Jurkat, Clone E6-1 (cell line): ENCODE measurements at places on chromosomes 3 and 15.

DNA sequence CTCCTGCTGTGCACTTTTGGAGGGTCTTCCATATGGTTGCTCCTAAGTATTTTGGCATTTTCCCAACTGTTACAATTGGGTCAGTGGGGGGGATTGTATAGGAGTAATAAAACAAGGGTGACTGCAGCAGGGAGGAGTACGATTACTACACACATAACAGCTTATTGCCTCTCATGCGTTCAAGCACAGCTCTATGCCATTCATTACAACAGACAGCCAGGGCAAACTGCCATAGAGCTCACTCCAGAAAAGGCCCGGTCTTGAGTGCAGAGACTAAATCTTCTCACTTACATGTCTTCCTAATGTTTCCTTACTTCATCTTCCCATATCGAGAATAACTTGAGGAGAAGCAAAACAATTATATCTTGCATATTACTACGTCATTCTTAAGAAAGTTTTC, 1.4 kb upstream of the CHMP2B start:
- no peak for DNase-seq

- DNase-seq, result no peak
Observed at GRCh38 chr3:97810779-97811390, 10.9 kb upstream of the CRYBG3 start.

DNA sequence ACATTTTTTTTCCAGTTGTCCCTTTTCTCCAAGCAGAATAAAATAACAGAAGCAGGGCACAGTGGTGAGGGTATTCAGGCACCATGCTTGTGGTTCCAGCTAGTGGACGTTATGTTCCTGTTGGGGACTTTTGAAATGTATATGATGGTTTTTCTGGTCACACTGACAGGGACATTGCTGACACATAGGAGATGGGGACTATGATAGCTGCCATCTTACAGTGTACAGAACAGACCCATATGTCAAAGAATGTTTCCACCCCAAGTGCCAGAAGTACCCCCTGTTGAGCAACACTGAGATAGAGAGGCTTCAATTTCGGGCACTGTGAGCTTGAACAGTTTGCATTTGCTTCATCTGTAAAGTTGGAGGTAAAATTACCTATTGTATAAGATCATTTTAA, 38.6 kb downstream of the MCTP2 start:
- DNase-seq, result no peak

- no peak for DNase-seq
Observed at GRCh38 chr3:11640009-11640673, 3.6 kb downstream of the VGLL4 start.

GRCh38 chr15:69096196-69096595, 64.2 kb upstream of the GLCE start:
- DNase-seq, result no peak

- DNase-seq, result no peak
Observed at GRCh38 chr3:73681198-73681597, 56.5 kb upstream of the PDZRN3 start.

- DNase-seq, result no peak
Observed at GRCh38 chr3:109071350-109072142, 46.4 kb downstream of the MORC1 start.

DNA sequence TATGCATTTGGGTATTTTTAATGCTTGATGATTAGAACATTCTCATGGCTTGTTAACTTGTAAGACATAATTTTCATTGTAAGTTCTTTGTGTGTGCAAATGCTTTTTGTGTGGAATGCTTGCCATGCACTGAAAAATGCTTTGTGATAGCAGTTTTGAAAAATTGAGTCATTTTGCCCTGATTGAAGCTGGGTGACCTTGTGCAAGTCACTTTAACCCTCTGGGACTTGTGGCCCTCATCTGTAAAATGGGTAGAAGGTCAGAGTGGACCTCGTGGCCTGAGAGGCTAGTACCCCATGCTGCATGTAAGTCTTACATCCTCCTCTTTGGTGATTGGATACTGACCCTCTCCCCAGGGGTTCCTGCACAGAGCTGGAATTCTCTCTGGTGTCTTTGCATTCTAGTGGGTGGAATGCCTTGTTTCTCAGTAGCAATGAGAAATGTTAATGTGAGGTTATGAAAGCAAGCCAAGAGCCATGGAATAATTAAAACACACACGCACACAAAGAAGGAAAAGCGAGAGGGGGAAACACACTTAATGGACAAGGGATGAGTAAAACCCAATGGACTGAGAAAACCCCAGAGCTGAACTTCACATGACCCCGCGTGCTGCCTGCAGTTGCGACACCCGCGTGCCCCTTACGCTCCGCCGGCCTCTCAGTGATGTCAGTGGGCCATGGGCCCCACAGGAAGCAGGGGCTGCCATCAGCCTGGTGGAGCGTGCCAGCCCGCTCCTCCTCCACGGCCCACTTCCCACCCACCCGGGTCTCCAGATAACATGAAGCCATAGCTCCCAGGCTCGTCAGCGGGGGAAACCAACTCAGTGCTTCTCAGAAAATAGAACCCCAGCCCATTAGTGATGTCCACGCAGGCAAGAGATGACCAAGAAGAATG, 44.0 kb downstream of the SMAD3 start:
- DNase-seq, result no peak

DNA sequence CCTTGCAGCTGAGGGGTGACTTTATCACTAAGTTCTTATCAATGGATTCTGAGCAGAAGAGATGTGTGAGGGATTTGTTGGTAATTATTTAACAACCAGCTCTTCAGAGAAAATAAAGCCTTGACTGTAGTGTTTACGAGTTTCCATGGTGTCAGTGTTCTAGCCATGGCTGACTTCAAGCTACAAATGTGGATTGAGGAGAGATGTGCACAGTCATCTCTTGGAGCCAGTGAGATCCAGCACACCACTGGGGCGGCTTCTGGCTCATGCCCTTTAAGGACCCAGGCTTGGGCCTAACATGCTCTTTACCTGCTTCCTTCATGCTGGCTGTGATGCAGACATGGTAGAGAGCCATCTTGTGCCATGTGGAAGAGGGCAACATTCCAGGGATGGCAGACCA, 145.6 kb upstream of the MRPS22 start:
- DNase-seq, result no peak

- peak; percentile 73 for DNase-seq
Observed at GRCh38 chr3:141933421-141934300, 57.2 kb downstream of the ATP1B3 start.

GRCh38 chr3:156981005-156981404, 154.9 kb downstream of the LEKR1 start:
- DNase-seq, result no peak

- peak; percentile 61 for DNase-seq
Observed at GRCh38 chr15:55526559-55527036, 18.6 kb upstream of the DNAAF4 start.

DNA sequence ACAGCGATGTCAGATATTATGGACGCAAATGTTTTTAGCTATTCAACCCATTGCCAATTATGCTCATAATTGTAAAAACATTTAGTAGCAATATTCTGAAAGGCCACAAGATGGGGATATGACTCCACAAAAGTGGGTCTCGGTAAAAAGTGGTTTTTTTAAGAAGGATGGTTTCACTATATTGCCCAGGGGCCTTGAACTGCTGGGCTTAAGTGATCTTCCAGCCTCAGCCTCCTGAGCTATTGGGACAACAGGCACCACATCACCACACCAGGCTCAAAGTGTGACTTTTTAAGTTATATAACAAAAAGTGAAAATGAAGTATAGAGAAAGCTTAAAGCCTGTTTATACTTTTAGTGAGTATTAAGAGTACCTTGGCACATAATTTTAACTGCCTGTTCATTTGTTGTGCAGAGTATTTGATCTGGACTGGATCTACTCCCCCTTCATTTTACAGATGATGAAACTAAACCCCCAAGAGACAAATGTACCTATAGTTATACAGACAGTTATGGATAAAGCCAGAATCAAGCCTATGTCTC, 9.4 kb downstream of the NAA50 start:
- DNase-seq, result peak; percentile 63

GRCh38 chr3:193418576-193419373, 40.2 kb upstream of the ATP13A5 start:
- no peak for DNase-seq

DNA sequence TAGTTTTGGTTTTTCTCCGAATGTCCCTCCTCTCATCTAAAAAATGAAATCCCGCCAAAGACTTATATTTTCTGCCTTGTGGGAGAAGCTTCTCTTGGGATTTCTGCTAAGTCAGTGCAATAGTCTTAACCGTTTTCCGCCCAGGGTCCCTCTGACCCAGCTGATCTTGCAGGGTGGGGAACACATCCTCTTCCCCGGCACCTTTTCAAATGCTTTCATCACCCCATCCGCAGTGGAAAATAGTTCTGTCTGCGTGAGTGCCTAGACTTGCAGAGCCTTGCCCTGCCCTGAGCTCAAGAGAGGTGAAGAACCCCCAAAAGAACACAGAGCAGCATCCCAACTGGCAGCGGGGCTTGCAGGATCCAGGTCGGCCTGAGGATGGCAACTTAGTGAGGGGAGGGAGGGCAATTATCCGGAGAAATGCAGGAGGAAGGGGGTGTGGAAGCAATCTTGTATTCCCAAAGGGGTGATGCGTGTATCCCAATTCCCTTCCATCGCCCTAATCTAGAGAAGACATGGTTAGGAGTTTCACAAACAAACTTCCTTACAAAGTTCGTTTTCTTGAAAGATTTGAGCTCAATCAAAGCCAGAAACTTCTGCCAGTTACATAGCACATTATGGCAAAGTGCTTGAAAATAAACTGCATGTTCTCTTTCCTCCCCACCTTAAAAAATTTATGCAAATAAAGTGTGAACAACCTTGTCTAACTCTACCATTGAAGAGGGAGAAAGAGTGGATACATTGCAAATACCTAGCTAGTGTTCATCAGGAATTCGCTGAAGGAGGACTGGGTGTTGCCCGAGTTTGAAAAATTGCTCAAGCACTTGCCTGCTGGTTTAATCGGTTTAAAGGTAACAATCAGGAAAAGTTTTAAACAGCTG, 79.9 kb downstream of the NR2F2 start:
- no peak for DNase-seq

DNA sequence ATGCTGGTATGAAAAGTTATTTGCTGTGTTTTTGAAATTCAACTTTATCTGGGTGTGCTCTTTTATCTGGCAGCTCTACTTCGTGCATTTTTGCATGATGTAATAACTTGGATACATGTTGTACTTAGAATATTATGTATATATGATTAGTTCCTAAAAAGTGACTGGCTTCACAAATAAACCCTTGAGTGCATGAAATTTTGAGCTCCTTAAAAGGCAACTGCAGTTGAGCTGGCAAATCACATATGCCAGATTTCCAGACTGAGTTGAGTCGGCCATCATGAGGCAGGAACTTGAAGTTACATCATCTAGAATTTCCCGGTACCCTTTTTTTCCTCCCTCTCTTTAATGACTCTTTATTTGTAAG, 162.5 kb downstream of the FNDC3B start:
- DNase-seq, result no peak

GRCh38 chr3:43583481-43583880, 38.3 kb downstream of the ANO10 start:
- no peak for DNase-seq

DNA sequence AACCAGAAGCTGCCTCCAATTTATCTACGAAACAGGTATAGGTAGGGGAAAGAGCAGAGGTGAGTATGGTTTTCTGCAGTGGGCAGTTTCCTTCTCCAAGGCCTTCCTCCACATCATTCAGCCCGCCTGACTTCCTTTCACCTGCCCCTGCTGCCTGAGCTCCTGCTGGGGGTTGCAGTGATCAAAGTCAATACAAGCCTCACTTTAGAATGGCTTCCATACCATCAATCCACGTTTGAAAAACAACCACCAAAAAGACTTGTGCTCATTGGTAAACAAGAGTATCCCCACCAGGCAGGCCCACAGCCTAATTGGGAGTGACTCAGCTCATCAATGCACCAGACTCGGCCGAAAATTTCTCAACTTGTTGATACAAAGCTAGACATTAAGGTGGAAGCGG, 159.9 kb downstream of the MAGI1 start:
- DNase-seq, result no peak

GRCh38 chr3:187305881-187306280, 14.3 kb upstream of the MASP1 start:
- DNase-seq, result no peak

GRCh38 chr3:126922466-126922865, 60.4 kb upstream of the PLXNA1 start:
- no peak for DNase-seq

GRCh38 chr15:25501828-25502446, 63.1 kb upstream of the UBE3A start:
- DNase-seq, result peak; percentile 60

GRCh38 chr3:111944372-111944771, 34.5 kb upstream of the ABHD10 start:
- DNase-seq, result no peak

DNA sequence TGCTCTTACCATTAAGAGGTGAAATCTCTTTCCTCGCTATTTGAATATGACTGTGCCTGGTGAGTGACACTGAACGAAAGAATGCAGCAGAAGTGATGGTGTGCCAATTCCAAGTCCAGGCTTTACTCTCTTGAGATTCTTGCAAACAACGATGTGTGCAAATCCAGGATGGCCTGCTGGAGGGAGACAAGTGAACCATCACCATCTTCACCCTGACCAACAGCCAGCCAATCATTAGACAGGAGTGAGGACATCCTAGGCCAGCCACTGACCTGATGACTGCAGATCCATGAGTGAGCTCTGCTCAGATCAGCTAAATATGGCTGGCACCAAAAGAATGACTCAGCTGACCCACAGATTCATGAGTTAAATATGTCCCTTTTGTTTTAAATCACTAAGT, 878.0 kb downstream of the PDCD6IP start:
- DNase-seq, result no peak

DNA sequence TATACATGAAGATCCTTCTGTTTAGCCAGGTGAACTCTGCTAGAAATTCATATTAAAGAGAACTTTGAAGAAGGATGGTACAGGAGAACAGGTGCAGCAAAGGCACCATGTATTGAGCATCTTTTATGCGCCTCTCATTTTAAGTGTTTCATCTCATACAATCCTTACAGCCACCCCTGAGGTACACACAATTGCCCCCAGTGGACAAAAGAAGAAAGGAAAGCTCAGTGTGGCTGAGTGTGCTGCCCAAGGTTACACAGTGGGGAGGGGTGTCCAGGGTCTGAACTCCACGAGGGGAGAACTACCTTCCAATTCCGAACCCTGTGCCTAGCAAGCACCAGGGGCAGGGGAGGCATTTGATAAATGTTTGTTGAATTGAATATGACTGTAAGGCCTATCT, 98.6 kb downstream of the MECOM start:
- no peak for DNase-seq

- DNase-seq, result no peak
Observed at GRCh38 chr3:126758882-126759281, 54.8 kb downstream of the CHCHD6 start.

- no peak for DNase-seq
Observed at GRCh38 chr15:68990231-68990991, 24.1 kb upstream of the NOX5 start.

- no peak for DNase-seq
Observed at GRCh38 chr3:104175696-104176095, 1191.0 kb upstream of the ALCAM start.

- DNase-seq, result no peak
Observed at GRCh38 chr15:67019884-67020520, 45.4 kb upstream of the SMAD3 start.

GRCh38 chr3:16174976-16175901, 759 bp downstream of the GALNT15 start:
- DNase-seq, result no peak
